ENCODE measurements at places on chromosomes 13 and 19. TPM values are rescaled to one million over a fixed set of nuclear protein-coding genes. Genes with fewer than 3 reads are reported as not detected.

The VN1R4 gene
- total RNA-seq, result not detected

The KLHL1 gene
- not detected for total RNA-seq

The FXYD7 gene
- total RNA-seq, result not detected

The IFI30 gene
- 14.9 TPM for total RNA-seq

The ATCAY gene
- 0.21 TPM for total RNA-seq

The TSSK6 gene
- total RNA-seq, result 1.5 TPM

The NLRP11 gene
- 0.05 TPM for total RNA-seq

The DBP gene
- total RNA-seq, result 2.6 TPM

The LILRB5 gene
- total RNA-seq, result 0.06 TPM

The ITGBL1 gene
- 1.4 TPM for total RNA-seq

The ZNF578 gene
- total RNA-seq, result not detected

The IRS2 gene
- 27.2 TPM for total RNA-seq

The LRP3 gene
- 61.7 TPM for total RNA-seq

The UBE2L5 gene
- not detected for total RNA-seq

The WASF3 gene
- 0.19 TPM for total RNA-seq

The PLVAP gene
- not detected for total RNA-seq

The AKT2 gene
- total RNA-seq, result 185 TPM

The CBY2 gene
- total RNA-seq, result not detected
